ENCODE measurements at places on chromosomes 4 and X.

DNA sequence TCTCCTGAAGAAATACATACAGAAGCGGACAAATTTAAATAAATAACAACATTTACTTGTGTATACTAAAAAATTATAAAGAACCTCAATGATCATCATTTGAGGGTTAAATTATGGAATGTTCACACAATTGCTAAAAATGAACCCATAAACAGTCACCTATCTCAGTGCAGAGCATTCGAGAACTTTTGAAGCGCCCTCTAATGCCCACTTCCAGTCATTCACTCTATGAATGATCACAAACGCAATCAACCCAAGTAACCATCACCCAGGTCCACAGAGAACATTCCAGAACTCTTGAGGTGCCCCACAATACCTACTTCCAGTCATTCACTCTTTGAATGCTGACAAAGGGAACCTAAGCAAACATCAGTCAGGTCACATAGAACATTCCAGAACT is 103.5 kb upstream of the PLAC1 start:
- DNase-seq: no peak

DNA sequence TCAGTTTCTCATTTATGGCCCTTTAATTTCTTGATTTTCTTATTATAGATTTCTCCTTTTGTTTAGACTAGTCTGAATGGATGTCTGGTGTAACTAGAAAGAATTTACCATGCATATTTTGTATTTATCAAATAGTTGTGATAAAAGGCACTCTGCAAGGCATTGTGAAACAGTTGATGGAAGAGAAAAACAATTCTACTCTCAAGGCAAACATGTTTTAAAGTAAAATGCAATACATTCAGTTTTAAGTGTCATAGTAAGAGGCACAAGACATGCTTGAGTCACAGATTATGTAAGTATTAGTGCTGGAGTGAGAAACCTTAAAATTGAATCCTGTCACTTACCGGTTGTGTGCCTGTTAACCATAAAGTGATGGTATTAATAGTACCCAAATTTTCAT is 283.3 kb upstream of the DKK2 start:
- DNase-seq: no peak

DNA sequence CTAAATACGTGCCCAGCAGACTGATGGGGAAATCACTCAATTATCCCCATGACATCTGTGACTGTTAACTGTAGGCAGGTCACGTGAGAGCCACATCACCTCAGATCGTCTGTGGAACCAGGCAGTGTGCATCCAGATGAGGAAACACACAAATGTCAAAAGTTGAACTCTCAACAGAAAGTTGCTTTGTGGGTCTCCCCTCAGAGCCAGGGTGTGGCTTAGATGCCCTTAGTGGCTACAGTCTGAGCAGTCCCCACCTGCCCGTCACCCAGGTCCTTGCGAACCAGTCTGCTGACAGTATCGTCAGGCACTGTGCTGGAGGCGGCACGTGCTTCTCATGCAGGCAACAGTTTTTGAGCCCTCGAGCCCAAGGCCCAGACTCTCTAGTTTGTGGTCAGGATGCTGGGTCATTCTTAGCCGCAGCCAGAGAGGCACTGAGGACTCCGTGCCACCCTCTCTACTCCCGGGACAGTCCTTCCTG is 10.8 kb downstream of the TMEM187 start:
- DNase-seq: no peak

GRCh38 chr4:185101354-185101890 is 41.6 kb upstream of the SLC25A4 start:
- DNase-seq: no peak

- DNase-seq: no peak
Observed at GRCh38 chr4:81436096-81436495, 35.6 kb downstream of the RASGEF1B start.

- DNase-seq: no peak
Observed at GRCh38 chrX:23885803-23886202, 21.9 kb downstream of the APOO start.

GRCh38 chr4:121182296-121182695 is 18.2 kb upstream of the TNIP3 start:
- peak; percentile 5 for DNase-seq

DNA sequence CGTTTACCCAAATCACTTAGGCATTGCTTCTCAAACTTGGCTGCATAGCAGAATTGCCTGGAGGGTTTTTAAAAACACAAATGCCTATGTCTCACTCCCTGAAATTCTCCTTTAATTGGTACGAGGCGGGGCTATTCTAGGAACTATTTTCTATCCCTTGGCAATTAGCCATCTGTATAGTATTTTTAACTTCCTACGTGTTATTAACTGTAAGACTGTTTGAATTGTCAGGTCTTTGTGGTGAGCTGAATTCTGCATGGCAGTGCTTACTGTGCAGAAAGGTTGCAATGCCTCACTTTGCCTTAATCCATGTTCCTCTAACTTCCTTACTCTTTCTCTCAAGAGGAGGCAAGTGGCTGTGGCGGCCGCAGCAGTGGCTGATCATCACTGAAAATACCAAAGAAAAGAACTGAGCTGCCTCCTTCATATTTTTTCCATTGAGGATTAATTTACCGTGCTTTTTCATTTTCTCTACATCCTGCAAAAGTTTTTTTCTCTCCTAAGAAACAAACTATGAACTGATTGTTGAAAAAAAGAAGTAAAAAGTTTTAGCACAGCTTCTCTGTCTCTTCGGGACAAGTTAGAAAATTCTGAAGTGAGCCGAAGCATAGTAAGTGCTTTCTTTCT is at the start of gene SHROOM3:
SHROOM3 (plus strand) TSS at position 329 of the 627 bp plus-strand sequence. CDS start 824 bp downstream, outside the sequence.
- no peak for DNase-seq

DNA sequence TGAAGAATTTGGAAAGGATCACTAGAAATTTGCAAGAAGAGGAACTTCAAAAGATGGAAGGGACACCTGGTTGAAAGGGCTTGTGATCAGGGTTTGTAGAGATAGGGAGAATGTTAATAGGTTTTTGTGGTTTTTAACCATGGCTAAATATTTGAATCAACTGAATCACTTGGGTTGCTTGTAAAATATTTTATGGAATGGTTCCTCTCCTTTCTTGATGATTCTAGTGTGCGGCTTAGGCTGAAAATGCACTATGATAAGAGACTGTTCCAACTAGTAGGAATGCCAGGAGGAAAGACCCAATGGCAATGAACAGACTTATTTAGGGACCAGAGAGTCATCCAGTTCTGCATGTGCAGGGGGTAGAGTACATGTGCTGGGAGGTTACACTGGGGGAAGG is 408.2 kb downstream of the ARHGAP24 start:
- no peak for DNase-seq

GRCh38 chrX:44042116-44042515 is 68.9 kb upstream of the NDP start:
- no peak for DNase-seq

GRCh38 chr4:74402692-74403456 is 37.9 kb downstream of the EREG start:
- no peak for DNase-seq

GRCh38 chr4:123505095-123506010 is 108.8 kb downstream of the SPRY1 start:
- DNase-seq: no peak

- DNase-seq: no peak
Observed at GRCh38 chr4:143281507-143282190, 55.0 kb upstream of the GAB1 start.

DNA sequence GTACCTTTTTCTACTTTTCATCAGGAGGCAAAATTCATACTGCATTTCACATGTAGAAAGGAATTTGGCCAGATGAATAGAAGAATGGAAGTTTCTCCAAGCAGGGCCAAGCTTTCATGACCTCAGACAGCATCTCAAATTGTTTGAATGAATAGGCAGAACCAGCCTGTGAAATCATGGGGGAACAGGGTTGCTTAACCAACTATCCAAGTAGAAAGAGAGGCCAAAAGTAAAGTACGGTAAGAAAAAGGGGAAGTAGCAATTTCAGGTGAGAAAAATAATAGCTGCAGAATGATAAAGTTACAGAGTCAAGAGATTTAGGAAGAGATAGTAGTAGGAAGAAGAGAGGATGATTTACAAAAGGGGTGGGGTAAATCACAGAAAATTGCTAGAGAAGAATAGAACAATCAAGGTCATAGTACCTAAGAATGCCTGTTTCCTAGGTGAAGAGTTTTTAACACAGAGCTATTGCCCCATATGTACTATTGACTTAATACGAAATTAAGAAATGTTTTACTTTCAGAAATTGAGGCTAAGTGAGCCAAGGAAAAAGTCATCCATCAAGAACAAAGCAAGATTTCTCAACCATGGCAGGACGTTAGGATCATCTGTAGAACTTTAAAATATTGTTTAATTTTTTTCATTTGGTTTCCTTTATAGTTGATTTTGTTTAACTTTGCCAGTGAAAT is 177.1 kb upstream of the TET2 start:
- DNase-seq: no peak

- no peak for DNase-seq
Observed at GRCh38 chr4:73619346-73619745, 890 bp downstream of the RASSF6 start.

GRCh38 chr4:86448871-86449270 is 89.0 kb upstream of the MAPK10 start:
- DNase-seq: no peak

DNA sequence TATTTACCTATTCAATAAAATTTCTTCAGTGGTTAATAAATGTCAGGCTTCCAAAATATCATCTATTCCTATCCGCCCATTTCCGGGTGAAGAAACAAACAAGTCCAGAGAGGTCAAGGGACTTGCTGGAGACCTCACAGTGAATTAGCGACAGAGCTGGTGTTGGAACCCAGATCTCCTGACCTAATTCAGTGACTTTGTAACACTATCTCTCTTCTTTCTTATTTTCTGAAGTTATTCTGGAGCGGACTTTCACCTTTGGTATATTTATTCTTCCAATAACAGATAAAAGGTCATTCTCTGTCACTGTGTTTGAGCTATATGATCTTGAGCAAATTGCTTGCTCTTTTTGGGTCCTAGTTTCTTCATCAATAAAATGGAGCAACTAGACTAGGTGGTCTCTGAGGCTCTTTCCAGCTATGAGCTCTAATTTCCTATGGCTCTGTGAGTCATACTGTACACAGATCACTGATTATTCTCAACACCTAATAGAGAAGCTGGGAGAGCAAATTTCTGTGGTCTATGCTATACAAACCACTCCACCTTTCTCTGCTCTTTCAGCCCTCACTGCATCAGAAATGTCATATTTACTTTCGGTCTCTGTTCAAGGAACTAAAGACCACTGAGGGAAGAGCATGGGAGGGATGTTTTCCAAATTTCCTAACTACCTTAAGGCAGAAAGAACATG is 113.2 kb upstream of the IGSF1 start:
- DNase-seq: no peak

DNA sequence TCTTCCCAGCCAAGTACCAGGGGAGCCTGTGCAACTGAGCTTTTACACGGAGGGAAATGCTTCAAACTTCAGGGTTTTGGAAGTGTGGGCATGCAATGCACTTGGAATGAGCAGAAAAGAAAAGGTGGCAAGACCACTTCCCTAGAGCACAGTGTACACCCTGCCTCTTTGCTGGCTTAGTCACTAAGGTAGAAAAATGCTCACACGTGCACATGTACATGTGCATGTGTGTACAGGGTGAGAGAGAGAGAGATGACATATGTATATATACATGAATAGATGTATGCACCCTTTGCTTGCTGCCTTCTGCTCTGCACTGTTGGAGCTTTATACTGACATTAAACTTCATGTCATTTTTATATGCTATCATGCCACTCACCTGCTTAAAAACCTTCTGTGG is 7.9 kb upstream of the KLF3 start:
- no peak for DNase-seq

- no peak for DNase-seq
Observed at GRCh38 chrX:19347916-19348315, 4.2 kb downstream of the PDHA1 start.

GRCh38 chr4:53767482-53767881 is 176.2 kb upstream of the LNX1 start:
- peak; percentile 79 for DNase-seq

DNA sequence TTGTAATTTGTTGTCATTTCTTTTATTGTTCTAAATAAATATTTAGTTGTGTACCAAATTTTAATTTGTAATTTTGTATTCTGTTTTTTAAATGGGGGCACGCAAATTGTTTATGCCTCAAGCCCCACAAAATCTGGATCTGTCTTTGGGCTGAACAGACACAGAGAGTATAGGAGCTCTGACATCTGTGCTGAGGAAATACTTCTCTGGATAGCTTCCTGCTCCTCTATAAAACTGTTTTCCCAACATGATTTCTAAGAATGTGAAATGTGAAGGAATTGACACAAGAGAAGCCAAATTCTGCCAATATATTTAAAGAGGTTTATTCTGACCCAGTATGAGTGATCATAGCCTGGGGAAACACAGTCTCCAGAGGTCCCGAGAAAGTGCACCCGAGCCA is 93.0 kb downstream of the IL13RA2 start:
- peak; percentile 2 for DNase-seq

DNA sequence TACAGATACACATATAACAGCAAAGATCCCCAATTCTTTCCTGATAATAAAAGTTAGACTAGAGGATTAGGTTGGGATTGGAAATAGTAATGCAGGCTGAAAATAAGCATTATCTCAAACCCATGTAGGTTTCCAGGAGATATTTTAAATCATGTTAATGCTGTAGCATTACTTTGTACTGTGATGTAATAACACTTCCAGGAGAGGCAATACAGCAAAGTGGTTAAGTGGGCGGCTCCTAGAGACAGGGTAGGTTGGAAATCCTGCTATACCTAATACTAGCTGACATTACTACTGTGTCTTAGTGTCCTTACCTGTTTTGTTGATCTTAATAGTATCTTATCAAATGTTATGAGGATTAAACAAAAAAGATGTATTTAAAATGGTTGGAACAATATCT is 9.6 kb downstream of the PAICS start:
- no peak for DNase-seq

GRCh38 chrX:1717373-1717772 is 102.5 kb downstream of the ASMT start:
- no peak for DNase-seq
